ENCODE measurements at places on chromosomes 7 and 10.

DNA sequence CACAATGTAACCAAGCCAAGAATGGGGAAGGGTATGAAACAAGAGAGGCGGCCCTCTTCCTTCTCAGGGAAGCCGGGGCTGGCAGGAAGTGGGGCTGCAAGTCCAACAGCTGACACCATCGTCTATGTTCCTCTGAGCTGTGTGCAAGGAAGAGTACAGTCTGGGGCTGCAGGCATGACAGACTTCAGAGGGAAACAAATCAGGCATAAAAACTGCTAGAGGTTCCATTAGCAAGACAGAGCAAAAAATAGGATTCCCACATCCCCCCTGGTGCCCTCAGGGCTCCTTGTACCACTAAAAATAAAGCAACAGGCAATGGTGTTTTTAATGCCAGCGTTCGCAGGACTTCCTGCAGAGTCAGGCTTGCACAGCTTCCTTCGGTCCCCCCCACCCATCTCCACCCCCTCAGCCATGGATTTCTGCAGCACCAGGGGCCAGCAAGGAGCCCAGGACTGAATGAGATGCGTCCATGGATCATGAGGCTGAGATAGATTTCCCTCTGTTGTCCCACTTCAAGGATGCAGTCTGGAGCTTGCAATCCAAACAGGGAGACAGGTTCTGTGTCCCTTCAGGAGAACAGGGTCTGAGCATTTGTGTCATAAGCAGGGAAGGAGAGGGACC lies 34.6 kb downstream of the KCNMA1 start:
- H3K4me3 ChIP-seq: no peak overlapping the region
- no peaks in the 10 kb centered on the region for H3K27me3 ChIP-seq
- H3K4me1 ChIP-seq: no peaks in the 10 kb centered on the region
- no peak overlapping the region for H3K27ac ChIP-seq

DNA sequence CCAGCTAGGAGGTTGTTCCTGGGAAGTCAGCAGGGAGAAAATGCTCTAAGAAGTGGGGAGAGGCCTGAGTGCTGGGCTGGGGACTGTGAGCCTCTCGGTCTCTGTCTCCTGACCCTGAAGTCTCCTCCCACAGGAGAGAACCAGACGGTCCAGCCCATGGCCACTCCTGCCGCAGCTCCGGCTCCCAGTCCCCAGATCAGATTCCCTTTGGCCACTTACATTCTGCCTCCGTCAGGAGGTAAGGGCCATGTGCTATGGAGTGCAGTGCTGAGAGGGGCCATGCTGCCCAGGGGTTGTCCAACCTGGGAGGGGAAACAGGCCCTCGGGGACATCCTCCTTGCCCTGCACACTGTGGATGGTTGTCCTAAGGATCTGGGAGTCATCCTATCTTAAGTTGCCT lies 21.3 kb upstream of the ZNF467 start:
- H3K4me1 ChIP-seq: no peaks in the 10 kb centered on the region
- no peak for DNase-seq
- no peak overlapping the region for H3K27ac ChIP-seq
- H3K4me3 ChIP-seq: no peak overlapping the region

- no peaks in the 10 kb centered on the region for H3K27me3 ChIP-seq
- H3K36me3 ChIP-seq: no peaks in the 10 kb centered on the region
- H3K4me3 ChIP-seq: no peak overlapping the region
- no peak for DNase-seq
Measured at GRCh38 chr7:113230691-113231090, 112.3 kb upstream of the SMIM30 start.

DNA sequence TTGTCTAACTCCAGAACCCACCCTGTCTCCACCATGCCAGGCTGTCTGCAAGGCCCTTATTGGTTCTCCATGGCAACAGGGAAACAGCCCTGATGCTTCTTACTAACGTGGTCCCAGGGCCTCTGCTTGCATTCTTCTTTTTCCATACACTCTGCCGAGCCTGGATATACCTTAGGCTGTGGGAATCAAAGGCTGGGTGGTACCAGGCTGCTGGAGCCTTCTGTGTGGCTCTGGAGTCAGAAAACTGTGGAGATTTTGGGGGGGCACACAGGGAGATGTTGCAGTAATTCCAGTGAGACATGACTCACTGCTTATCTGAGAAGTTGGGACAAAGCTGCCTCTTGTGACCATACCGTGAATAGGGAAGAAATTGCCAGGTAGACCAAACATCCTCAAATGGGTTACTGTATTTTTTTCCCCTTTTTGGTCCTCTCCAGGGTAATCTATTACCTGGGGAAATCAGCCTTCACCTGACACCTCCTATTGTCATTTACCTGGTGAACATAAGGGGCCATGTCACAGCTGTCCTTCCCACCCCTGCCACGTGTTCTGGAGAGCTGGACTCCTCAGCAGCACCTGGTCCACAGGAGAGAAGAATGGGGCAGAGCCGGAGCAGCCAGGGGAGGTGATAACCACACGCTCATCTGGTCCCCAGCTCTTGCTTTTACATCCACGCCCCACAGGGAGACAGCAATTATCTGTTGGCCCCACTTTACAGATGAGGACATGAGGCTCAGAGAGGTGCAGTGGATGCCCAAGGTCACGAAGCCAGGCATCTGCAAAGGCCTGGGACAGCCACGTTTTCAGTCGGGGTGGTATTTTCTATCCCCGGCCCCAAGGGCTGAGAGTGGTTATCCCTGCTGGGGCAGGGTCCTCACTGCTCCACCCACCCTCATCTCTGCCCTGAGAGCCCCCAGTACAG lies 4.6 kb downstream of the CHST3 start:
- H3K27me3 ChIP-seq: peaks cover 8% of the 10 kb centered on the region
- no peak overlapping the region for H3K27ac ChIP-seq
- peaks cover 5% of the 10 kb centered on the region for H3K4me1 ChIP-seq
- H3K4me3 ChIP-seq: no peak overlapping the region
- DNase-seq: no peak
- no peaks in the 10 kb centered on the region for H3K36me3 ChIP-seq

- no peak overlapping the region for H3K4me3 ChIP-seq
- DNase-seq: no peak
- H3K27ac ChIP-seq: peak overlapping the region; percentile 35
- H3K4me1 ChIP-seq: peaks cover 66% of the 10 kb centered on the region
Measured at GRCh38 chr7:43590862-43591557, 8.1 kb downstream of the STK17A start.

- no peak for DNase-seq
- no peaks in the 10 kb centered on the region for H3K4me1 ChIP-seq
- peaks cover 4% of the 10 kb centered on the region for H3K36me3 ChIP-seq
- H3K27ac ChIP-seq: no peak overlapping the region
- H3K4me3 ChIP-seq: no peak overlapping the region
Measured at GRCh38 chr10:12644380-12645144, 295.2 kb downstream of the CAMK1D start.

- H3K4me1 ChIP-seq: no peaks in the 10 kb centered on the region
- no peak for DNase-seq
- H3K4me3 ChIP-seq: no peak overlapping the region
- H3K27ac ChIP-seq: no peak overlapping the region
- H3K27me3 ChIP-seq: no peaks in the 10 kb centered on the region
- no peaks in the 10 kb centered on the region for H3K36me3 ChIP-seq
Measured at GRCh38 chr7:101985057-101985902, 167.9 kb downstream of the CUX1 start.

DNA sequence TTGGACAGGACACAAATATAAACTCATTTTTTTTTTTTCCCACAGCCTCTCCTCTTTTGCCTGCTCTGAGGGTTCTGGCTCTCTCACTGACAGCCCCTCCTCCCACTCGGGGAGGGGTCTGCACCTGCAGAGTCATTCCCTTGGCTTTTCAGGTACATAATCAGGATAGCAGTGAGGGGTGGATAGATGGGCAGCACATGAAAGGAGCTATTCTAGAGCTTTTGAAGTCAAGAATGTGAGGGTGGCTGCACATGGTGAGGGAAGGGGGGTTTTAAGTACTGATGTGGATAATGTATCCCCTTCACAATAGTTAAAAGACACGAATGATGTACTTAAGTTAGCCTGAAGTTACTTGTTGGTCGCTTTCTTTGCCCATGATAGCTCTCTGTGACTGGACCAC lies 76.2 kb downstream of the CFAP58 start:
- no peak overlapping the region for H3K27ac ChIP-seq
- H3K36me3 ChIP-seq: no peaks in the 10 kb centered on the region

DNA sequence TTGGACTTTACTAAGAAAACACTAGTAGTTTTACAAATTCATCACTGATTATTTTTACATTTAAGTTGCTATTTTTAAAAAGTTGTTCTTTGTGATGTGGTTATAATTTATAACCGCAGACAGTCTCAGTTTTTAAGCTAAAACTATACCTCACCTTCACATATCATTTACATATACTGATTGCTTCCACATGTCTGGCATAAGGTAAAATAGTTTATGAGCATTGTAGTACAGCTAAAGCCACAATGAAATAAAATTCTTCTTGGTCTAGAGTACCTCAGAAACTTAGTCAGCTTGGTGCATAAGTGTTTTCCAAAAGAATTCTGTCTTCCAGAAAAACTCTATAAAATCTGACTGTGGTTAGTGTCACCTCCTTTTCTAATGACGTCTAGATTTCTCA lies 13.0 kb downstream of the SEMA3A start:
- no peak for DNase-seq
- no peak overlapping the region for H3K27ac ChIP-seq
- H3K4me1 ChIP-seq: no peaks in the 10 kb centered on the region
- no peaks in the 10 kb centered on the region for H3K36me3 ChIP-seq
- no peak overlapping the region for H3K4me3 ChIP-seq
- no peaks in the 10 kb centered on the region for H3K27me3 ChIP-seq

GRCh38 chr7:154584352-154585252 lies 418.3 kb downstream of the PAXIP1 start:
- H3K27ac ChIP-seq: no peak overlapping the region
- no peak overlapping the region for H3K4me3 ChIP-seq
- DNase-seq: no peak
- no peaks in the 10 kb centered on the region for H3K27me3 ChIP-seq

- no peak overlapping the region for H3K27ac ChIP-seq
- no peaks in the 10 kb centered on the region for H3K36me3 ChIP-seq
- no peak for DNase-seq
- no peaks in the 10 kb centered on the region for H3K4me1 ChIP-seq
- no peak overlapping the region for H3K4me3 ChIP-seq
Measured at GRCh38 chr7:2488681-2489080, 12.5 kb upstream of the GRIFIN start.

- H3K27me3 ChIP-seq: no peaks in the 10 kb centered on the region
- no peak overlapping the region for H3K4me3 ChIP-seq
- no peaks in the 10 kb centered on the region for H3K4me1 ChIP-seq
- no peaks in the 10 kb centered on the region for H3K36me3 ChIP-seq
- no peak overlapping the region for H3K27ac ChIP-seq
Measured at GRCh38 chr7:107773027-107773426, 29.1 kb downstream of the CBLL1 start.

GRCh38 chr7:157675427-157675927 lies 338.7 kb downstream of the DNAJB6 start:
- peaks cover 11% of the 10 kb centered on the region for H3K27me3 ChIP-seq
- no peaks in the 10 kb centered on the region for H3K36me3 ChIP-seq
- H3K27ac ChIP-seq: no peak overlapping the region
- no peak overlapping the region for H3K4me3 ChIP-seq
- DNase-seq: no peak

- no peak overlapping the region for H3K4me3 ChIP-seq
- DNase-seq: no peak
- H3K27ac ChIP-seq: no peak overlapping the region
- H3K36me3 ChIP-seq: no peaks in the 10 kb centered on the region
- no peaks in the 10 kb centered on the region for H3K27me3 ChIP-seq
- H3K4me1 ChIP-seq: no peaks in the 10 kb centered on the region
Measured at GRCh38 chr10:51112013-51112412, 37.7 kb downstream of the PRKG1 start.

GRCh38 chr10:129078346-129078745 lies 388.7 kb upstream of the MGMT start:
- H3K4me3 ChIP-seq: no peak overlapping the region
- DNase-seq: no peak
- H3K27ac ChIP-seq: no peak overlapping the region

DNA sequence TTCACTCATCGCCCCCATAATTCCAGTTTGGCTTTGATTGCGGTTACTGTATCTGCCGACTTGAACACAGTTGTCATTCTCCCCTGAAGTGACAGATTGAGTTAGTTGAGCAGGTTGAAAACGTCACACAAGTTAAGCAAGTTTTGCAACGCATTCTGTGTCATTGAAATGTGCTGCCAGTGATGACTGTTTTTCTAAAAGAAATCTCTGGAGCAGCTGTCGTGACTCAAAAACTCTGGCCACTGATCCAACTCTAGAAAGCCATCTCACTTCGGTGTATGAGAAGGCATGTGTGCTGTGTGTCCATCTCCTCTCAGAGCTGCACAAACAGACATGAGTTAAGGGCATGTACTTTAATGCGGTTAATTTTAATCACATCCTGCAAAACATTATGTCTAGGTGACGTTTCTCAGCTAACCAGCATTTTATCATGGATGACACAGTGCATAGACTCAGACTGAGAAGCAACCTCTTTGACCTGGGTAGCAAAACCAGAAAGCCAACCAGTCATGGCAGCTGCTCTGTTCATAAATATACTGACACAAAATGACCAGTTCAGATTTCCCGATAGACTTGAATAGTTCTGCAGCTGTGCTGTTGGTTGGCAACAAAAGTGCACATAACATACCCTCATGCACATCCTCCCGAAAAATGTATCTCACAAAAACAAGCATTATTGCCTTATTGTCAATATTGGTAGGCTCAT lies 69.3 kb downstream of the CSTF2T start:
- no peaks in the 10 kb centered on the region for H3K27me3 ChIP-seq
- H3K27ac ChIP-seq: no peak overlapping the region
- H3K36me3 ChIP-seq: no peaks in the 10 kb centered on the region
- H3K4me1 ChIP-seq: no peaks in the 10 kb centered on the region

DNA sequence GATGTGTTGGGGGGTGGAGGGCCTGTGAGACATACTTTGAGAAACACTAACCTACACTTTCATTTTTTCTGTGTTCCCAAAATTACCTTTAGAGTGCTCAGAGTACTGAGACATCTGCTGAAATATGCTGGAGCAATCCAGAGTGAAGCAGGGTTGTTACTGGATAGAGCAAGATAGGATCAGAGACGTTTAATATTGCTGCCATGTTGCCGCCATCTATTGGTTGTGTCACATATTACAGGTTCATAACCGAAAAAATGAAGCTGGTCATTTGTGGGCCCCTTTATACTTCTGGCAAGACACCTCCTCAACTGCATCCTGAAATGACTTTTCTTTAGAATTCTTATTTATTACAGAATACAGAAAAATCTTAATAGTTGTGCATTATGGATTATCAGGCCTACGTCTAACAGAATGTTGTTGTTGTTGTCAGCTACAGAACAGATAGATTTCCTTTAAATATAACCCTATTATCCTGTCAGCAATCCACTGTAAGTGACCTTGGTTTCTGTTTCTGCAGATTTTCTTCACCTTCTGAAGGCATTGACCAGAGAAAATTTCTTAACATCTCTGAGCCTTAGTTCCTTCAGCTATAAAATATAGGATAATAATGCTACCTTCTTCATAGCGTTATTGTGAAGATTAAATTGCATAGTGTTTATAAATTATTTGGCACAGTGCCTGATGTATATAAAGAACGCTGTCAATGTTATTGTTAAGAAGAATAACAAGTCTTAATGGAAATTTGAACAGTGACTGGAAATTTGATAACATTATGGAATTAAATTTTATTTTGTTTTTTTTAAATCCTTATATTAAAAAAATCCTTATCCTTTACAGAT lies 16.2 kb upstream of the DLD start:
- H3K36me3 ChIP-seq: no peaks in the 10 kb centered on the region
- peaks cover 14% of the 10 kb centered on the region for H3K4me1 ChIP-seq
- H3K27me3 ChIP-seq: no peaks in the 10 kb centered on the region
- DNase-seq: no peak
- no peak overlapping the region for H3K27ac ChIP-seq
- H3K4me3 ChIP-seq: no peak overlapping the region

GRCh38 chr10:98980353-98980752 lies 255.3 kb downstream of the HPSE2 start:
- no peaks in the 10 kb centered on the region for H3K4me1 ChIP-seq
- H3K4me3 ChIP-seq: no peak overlapping the region
- no peak overlapping the region for H3K27ac ChIP-seq
- DNase-seq: no peak
- no peaks in the 10 kb centered on the region for H3K27me3 ChIP-seq
